NCI-H1930 (cell line): ENCODE measurements at places on chromosomes 16 and 17.

GRCh38 chr17:14330492-14330962 is 29.6 kb downstream of the HS3ST3B1 start:
- no peak for DNase-seq

DNA sequence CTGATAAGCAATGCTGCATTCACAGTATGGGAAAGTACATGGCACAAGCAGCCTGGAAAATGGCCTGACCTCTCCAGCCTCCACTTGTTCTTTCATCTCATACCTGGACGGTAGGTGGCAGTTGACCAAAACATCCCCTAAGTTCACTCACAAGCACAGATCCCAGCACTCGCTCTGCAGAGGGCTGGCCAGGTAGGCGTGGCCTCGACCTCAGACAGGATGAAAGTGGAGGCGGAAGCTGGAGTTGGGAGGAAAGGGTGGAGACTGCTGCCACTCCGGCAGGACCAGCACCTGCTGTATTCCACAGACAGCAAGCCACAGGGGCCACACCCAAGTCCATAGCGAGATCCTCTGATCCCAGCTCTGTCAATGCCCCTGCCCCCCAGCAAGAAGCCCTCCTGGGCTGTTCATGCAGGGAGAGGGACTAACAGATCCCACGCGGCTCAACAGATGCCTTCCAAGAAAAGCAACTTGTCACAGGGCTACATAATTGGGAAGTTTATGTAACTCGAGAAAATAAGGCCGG is 31.3 kb downstream of the ZCCHC14 start:
- DNase-seq = peak; percentile 9

DNA sequence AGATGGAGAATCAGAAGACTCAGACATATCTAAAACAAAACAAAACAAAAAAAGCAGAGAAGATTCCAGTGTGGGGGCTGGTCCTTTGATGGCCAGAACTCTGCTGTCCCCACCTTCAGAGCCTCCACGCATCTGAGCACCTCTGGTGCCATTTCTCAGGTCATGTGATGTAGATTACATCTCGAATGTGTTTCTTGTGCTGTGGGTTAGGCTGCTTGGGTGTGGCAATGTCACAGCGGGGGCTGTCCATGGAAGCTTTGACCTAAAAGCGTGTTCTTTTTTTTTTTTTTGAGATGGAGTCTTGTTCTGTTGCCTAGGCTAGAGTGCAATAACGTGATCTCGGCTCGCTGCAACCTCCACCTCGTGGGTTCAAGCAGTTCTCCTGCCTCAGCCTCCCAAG is 51.2 kb downstream of the PLD6 start:
- no peak for DNase-seq

GRCh38 chr17:64085650-64086005 is 44.3 kb downstream of the ERN1 start:
- no peak for DNase-seq
